ENCODE measurements at places on chromosomes 2 and 18.

DNA sequence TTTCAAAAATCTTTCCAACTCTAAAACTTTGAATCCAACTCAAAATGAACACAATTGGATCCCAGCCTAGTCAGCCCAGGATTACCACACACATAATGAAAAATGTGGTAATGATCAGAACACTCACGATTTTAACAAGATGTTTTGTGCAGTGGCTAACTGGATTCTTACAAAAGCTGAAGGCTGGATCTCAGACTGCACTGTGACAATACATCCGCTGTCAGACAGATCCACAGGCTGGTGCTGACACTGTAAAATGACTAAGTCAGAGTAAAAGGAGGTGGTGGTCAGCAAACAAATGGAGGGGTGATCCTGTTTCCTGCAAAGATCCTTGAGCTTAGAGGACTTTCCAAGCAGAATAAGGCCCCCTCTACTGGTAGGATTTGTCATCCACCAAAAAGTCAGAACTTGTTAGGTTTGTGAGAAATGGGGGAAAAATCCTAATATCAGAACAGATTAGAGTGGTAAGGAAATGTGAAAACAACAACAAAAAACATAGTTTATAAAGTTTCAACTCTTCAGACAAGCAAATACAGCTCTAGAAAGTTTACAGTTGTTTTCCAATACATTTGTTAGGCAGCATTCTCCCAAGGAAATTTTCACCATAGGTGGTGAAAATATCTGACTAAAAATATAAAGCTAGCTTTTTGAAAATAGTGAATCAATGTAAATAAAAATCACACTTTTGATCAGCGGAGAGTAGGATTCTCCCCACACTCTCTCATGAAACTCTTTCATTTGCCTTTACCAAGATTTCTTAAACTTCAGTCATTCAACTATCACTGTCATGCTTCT, 211.9 kb downstream of the AGPS start:
- no peak for DNase-seq

- no peak for DNase-seq
These were observed 134.7 kb downstream of the ASXL3 start for GRCh38 chr18:33712719-33713118.

GRCh38 chr18:25113566-25113965, 238.4 kb downstream of the ZNF521 start:
- no peak for DNase-seq

- no peak for DNase-seq
These were observed at the start of gene ADGRF3 for GRCh38 chr2:26346454-26347053. ADGRF3 (minus strand) TSS chr2:26346789; CDS start chr2:26346234, 555 bp downstream.
